LHCN-M2 (cell line): ENCODE measurements at places on chromosomes 12 and 14. TPM values are rescaled to one million over a fixed set of nuclear protein-coding genes. Genes with fewer than 3 reads are reported as not detected.

GRCh38 chr12:93369505-93369904, 8.2 kb upstream of the NUDT4 start:
- DNase-seq = no peak

Gene OR6C2
- total RNA-seq = not detected in 2 replicates

Gene TAMALIN
- 1.8 and 4.5 TPM in 2 replicates for total RNA-seq

GRCh38 chr12:106030210-106031071, 108.3 kb downstream of the NUAK1 start:
- peak; percentile 88 for DNase-seq

Gene SYNDIG1L
- total RNA-seq = not detected in 2 replicates

- no peak for DNase-seq
These were observed 14.4 kb upstream of the TBX5 start for GRCh38 chr12:114420182-114420943.

DNA sequence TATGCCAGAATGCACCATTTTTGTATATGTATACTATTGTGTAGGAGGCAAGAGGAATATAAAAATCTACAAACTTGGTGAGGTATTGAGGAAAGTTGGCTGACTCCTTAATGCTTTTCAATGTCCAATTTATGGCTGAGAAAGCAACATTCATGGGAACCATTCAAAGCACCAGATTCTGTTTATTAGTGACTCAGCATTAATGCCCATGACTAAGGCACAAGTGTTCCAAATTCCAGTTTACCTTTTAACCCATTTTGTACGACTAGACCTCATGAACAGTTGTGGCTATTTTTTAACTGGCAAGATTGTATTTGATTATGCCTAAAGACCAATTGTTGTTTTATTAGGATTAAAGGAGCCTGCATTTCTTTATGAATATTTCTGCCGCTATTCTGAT, 375.4 kb upstream of the ATP2B1 start:
- peak; percentile 31 for DNase-seq

DNA sequence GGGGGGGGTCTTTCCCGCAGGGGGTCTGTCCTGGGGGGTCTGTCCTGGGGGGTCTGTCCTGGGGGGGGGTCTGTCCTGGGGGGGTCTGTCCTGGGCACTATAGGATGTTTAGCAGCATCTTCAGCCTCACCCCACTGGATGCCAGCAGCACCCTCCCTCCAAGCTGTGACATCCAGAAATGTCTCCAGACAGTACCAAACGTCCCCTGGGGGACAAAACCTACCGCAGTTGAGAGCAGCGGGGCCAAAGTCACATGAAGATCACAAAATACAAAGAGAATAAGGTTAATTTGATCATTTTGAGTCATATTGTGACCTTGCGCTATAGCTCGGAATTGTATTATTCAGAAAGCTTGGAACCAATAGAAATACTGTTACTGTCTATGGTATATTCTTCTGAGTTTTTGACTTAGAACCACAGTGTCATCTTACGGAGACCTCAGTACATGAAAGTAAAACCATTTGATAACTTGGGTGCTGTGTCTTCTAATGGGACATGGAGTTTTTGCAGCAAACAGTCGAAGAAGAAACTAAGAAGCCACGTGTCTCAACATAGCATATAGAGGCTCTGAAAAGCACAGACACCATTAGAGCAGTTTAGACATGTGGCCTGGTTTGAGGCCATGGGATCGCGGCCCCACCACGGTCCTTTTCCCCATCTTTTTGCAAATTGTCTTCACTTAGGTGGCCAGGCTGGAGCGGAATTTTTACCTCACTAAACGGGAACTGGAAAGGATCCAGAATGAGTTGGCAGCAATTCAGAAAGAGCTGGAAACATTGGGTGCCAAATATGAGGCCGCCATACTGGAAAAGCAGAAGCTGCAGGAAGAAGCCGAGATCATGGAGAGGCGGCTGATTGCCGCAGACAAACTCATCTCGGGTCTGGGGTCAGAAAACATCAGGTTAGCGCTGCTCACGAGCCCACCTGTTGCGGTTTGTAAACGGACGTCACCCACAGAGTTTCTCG, 59.9 kb downstream of the CCDC92 start:
- no peak for DNase-seq
